Muscle of arm (tissue), 14 donors: ENCODE measurements at places on chromosomes 7 and 10.

DNA sequence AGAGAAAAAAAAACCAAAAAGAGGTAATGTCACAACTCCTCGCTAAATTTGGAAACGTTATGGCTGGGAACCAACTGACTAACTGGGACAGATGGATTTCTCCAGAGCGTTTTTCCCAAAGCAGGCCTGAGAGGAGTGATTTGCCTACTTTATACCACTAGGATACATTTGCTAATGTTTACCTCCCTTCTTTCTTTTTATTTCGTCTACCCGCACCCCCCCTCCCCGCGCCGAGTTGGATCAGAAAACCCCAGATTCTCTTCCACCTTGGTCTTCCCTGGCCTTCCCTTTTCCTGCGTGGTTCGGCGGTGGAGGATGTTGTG, 7.2 kb downstream of the CPA2 start:
- DNase-seq = peak; percentile 80

DNA sequence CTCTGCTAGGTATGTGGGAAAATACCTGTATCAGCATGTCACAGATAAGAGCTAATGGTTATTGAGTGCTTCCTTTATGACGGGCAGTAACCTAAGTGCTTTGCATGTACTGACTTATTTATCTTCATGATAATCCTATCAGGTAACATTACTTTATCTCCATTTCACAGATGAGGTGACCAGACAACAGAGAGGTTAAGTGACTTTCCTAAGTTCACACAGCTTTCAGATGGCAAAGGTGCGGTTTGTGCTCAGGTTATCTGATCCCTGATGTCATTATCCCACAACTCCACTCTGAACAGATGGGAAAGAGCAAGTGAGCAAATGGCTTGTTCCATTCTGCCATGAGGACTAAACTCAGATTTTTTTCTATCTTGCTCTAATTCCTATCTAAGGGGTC, 217.0 kb upstream of the PODXL start:
- DNase-seq = no peak

- DNase-seq = no peak
Measured at GRCh38 chr7:38453168-38453567, 178.0 kb downstream of the AMPH start.

GRCh38 chr10:60979667-60980104, 35.7 kb upstream of the RHOBTB1 start:
- no peak for DNase-seq

DNA sequence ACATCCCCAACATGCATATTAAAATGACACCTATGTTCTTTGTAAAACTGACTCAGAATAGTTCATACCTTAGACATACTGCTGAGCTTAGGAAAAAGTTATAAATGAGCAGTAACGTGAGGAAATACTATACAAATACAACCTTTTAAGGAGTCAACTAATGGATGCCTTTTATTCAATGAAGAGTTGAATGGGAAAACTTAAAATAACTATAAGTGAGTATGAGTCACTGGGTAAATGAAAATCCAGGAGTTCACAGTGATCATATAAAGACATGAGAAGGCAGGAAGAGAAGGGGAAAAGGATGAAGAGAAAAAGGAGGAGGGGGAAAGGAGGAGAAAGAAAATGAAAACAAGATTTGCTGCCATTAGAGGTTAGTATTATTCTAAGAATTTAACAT, 157.8 kb upstream of the PCDH15 start:
- DNase-seq = no peak

DNA sequence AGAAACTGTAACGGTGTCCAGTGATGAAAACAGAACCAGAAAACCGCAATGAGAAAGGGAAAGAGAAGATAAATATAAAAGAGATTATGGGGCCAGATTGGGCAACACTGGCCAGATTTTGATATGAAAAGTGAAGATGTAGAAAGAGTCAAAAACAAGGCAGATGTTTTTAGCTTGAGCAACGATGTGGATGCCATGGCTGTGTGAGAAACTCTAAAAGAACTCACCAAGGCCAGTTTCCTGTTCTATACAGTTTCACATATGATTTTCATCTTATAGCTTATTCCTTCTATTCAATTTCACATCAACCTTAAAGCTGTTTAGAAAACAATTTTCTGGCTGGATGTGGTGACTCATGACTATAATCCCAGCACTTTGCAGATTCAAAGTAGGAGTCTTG, 36.3 kb downstream of the CSTF2T start:
- no peak for DNase-seq

DNA sequence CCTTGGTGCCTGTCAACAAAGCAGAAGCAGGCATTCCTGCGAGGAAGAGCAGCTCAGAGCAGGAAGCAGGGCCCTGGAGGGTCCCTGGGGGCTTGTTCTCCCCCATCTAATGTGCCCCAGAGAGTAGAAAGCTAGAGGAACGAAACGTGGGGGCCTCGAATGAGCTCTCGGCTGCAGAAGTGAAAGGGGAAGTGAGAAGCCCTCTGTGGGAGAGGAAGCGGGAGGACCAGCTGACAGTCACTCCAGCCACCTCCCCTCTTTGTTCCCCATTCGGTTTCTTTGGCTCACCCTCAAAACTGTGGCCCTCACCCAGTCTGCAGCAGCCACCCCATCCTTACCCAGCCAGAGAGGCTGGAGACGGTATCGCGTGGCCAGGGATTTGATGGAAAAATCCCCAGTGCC, 25.0 kb downstream of the C10orf105 start:
- no peak for DNase-seq

DNA sequence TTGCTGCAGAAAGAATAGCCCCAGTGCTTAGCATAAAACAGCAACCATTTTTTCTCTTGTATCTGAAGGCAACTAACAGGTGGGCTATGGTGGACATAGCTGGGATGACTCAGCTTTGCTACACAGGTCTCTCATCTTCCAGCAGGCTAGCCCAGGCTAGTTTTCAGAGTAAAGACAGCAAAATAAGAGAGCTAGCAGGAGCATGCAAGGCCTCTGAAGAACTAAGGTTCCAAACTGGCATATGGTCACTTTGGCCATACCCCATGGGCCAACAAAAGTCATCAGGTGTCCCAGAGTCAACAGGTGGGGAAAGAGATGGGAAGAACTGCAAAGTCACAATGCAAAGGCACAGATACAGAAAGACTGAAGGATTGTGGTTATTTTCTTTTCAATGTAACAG, 571.6 kb upstream of the MGMT start:
- DNase-seq = no peak

DNA sequence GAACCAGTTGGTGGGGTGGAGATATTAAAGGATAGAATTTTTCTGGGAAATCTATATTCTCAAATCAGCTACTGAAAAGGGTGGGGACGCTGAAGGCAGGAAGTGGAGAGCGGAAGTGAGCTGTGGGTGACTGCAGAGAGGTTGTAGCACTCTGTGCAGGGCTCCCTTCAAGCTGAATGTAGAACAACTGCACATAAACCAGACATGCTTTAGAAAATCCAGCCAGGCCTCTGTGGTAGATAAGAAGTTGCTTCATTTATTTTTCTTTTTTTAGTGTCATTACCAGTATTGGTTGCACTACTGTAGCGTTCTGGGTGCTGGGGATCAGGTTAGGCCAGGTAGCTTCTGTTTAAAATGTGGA, 127.8 kb downstream of the CELF2 start:
- DNase-seq = no peak

DNA sequence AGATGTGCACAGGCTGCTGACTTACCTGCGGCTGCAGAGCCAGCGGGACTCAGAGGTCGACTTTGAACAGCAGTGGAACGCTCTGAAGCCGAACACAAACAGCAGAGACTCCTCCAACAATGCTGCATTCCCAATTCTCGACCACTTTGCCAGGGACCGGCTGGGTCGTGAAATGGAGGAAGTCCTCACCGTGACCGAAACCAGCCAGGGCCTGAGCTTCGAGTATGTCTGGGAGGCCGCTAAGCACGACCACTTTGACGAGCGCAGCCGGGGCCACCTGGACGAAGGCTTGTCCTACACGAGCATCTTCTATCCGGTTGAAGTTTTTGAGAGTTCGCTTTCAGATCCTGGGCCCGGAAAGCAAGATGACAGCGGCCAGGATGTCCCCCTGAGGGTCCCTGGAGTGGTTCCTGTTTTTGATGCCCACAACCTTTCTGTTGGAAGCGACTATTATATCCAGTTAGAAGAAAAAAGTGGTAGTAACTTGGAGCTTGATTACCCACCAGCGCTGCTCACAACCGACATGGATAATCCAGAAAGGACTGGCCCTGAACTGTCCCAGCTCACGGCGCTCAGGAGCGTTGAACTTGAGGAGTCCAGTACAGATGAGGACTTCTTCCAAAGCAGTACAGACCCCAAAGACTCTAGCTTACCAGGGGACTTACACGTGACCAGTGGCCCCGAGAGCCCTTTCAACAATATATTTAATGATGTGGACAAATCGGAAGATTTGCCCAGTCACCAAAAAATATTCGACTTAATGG, 19.4 kb upstream of the BHLHA15 start:
- no peak for DNase-seq

DNA sequence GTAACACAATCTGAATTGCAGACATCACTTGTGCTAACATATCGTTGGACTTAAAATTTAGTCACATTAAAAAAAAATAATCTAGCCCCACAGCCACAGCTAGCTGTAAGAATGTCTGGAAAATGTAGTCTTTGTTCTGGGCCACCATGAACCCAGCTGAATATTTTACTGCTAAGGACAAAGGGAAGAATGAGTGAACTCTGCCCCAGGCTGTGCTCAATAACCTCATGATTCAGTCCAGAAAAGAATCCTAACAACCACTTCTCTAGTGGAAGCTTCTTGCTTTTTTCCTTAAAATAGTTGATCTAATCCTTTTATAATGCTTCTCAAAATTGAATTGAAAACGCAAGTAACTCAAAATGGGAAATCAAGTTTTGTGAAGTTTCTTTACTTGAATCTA, 25.6 kb upstream of the SOSTDC1 start:
- DNase-seq = no peak

GRCh38 chr10:112071596-112072133, 111.9 kb downstream of the GPAM start:
- no peak for DNase-seq

- DNase-seq = no peak
Measured at GRCh38 chr10:74121368-74121767, 29.3 kb downstream of the AP3M1 start.

DNA sequence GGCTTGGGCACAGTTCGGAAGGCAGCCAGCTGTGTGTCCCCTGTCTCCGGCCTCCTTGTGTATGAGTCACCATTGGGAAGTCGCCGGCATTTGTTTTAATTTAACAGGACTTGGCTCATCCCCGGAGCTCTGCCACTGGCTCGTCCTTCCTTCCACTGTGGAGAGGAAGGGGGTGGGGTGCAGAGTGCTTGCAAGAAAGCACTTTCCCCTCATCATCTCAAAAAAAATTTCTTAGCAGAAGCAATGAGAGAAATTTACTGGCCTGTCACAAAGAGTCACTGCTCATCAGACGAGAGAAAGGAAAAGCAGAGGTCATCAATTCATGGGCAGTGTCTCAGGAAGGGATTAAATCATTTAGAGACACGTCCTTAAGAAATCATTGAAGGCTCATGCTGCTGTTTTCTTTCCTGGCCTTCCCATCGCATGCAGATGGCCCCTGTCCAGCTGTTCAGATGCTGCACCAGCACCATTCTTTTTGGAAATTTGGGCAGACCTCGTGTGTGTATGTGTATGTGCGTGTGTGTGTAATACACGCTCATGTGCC, 93.3 kb downstream of the BMS1 start:
- peak; percentile 33 for DNase-seq

DNA sequence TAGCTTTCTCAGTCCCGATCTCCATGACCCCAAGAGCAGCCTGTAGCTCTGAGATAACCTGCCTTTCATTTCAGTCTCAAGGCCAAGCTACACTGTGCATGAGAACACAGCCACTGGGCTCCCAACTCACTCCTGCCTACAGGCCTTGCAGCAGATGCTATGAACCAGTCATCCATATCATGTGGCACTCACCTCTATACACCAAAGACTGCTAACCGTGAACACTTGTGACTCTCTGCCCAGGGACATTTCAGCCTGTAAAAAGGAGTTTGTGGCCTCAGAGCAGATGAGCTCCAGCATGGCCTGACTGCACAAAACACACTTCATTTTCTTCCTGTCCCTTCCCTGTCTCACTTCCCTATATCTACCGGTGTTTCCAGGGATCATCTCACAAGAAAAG, 56.9 kb upstream of the NPY start:
- DNase-seq = no peak

- no peak for DNase-seq
Measured at GRCh38 chr7:108311446-108312168, 144.6 kb downstream of the NRCAM start.

- DNase-seq = no peak
Measured at GRCh38 chr10:6659451-6659850, 79.4 kb upstream of the PRKCQ start.

DNA sequence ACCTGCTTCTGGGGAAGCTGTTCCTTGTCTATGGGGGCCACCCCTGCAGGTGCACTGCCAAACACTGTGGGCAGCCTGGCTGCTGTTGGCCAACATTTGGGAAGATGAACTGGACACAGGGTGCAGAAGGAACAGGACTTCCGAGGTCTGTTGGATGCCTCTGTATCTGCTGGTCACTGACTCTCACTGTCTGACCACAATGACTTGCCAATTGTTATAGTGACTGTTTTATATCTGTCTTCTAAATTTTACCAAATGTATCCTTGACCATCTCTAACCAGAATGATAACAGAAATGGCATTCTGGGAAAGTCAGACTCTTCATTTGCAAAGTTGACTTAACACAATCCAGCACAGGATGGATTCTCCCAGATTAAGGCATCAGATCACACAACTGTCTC, 214.0 kb upstream of the PRSS58 start:
- DNase-seq = no peak

- no peak for DNase-seq
Measured at GRCh38 chr7:158856883-158857668, 718 bp downstream of the DYNC2I1 start.

DNA sequence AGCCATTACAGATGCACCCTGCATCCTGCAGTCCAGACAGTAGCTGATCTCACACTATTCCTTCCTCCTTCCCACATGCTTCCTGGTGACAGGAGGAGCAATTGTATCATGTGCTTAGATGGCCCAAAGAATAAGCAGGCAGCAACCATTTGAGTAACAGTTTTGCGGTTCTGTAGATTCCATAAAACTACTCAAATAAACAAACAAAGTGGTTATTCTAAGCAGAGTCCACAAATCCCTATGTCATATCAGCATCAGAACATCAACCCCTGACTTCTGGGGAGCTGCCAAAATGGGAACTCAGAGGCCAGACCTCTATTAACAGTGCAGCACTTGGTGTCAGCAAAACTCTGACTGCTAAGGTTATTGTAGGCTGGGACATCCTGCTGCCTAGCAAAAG, 226.0 kb downstream of the SORCS1 start:
- DNase-seq = no peak

DNA sequence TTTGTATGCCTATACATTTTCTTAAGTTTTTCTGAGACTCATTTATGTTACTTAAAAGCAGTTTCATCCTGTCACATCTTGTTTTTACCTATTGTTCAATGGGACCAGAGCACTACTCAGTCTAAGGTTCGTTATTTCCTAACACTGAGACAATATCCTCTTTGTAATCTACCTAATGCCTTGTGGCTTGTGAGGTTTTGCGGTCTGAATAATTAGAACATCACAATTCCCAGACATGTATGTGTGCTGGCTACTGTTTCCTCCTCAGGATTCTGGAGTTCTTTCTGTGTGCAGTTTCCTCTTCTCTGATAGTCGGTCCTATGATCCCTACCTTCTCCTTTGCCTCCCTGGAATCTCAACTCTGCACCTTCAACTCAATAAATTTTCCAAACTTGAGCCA, 620.2 kb downstream of the ANKRD7 start:
- DNase-seq = no peak

GRCh38 chr7:146956321-146956720, 839.7 kb downstream of the CNTNAP2 start:
- peak; percentile 8 for DNase-seq
